ENCODE measurements at places on chromosomes 7 and 10. TPM values are rescaled to one million over a fixed set of nuclear protein-coding genes. Genes with fewer than 3 reads are reported as not detected.

DNA sequence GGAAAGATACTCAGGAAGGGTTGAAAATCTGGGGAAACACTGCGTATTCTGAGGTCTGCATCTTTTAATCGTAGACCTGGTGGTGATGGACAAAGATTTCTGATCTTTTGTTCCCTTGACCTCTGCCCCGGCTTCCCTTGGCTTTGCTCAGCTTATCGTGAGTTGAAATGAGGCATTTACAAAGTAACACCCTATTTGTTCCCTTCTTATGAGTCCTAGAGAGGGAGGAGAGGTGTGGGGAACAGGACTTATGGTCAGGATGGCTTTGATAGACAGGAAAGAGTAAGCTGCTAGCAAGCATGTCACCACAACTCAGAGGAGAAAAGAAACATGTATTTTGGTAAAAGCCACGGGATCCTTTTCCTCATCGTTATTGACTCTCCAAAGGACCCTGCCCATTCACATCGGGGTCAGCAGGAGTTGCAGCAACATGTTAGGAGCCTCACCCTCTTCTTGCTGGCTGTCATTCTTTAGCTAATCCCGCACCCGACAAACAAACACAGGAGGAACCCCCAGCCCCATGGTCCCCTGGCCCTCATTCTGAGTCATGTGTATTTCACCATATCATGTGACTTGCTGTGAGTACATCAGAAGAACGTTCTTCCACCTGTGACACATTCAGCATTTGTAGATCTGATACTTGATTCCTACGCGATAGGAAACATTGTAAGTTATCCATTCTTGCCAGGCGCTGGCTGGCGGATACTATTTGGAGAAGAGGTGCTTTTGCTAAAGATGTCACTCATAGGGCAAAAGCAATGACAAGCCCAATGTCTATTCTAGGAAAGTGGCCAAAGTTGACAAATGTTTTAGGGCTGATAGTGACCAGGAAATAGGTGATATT lies 170.1 kb downstream of the RTKN2 start:
- no peaks in the 10 kb centered on the region for H3K27me3 ChIP-seq
- no peaks in the 10 kb centered on the region for H3K36me3 ChIP-seq
- H3K4me1 ChIP-seq, result peaks cover 9% of the 10 kb centered on the region
- no peak for DNase-seq
- no peak overlapping the region for H3K27ac ChIP-seq

GRCh38 chr7:30303312-30304039 lies 19.1 kb downstream of the ZNRF2 start:
- H3K36me3 ChIP-seq, result no peaks in the 10 kb centered on the region
- DNase-seq, result no peak
- H3K27ac ChIP-seq, result no peak overlapping the region
- peaks cover 33% of the 10 kb centered on the region for H3K4me1 ChIP-seq
- H3K27me3 ChIP-seq, result no peaks in the 10 kb centered on the region

- no peak for DNase-seq
- H3K27me3 ChIP-seq, result no peaks in the 10 kb centered on the region
- H3K36me3 ChIP-seq, result no peaks in the 10 kb centered on the region
- H3K27ac ChIP-seq, result no peak overlapping the region
- H3K4me1 ChIP-seq, result peaks cover 7% of the 10 kb centered on the region
These were observed 77.5 kb upstream of the GDF10 start for GRCh38 chr10:47222461-47222860.

The BMPR1A gene
- total RNA-seq, result 76.2 TPM

GRCh38 chr7:81231301-81231838 lies 312.5 kb upstream of the SEMA3C start:
- peaks cover 4% of the 10 kb centered on the region for H3K4me1 ChIP-seq
- DNase-seq, result no peak
- H3K36me3 ChIP-seq, result no peaks in the 10 kb centered on the region
- no peaks in the 10 kb centered on the region for H3K27me3 ChIP-seq

- H3K27ac ChIP-seq, result no peak overlapping the region
- no peak for DNase-seq
These were observed 97.7 kb upstream of the EFCAB10 start for GRCh38 chr7:105678811-105679495.

GRCh38 chr7:152521420-152522337 lies 85.9 kb upstream of the KMT2C start:
- no peak overlapping the region for H3K27ac ChIP-seq
- no peak for DNase-seq
- H3K4me1 ChIP-seq, result peaks cover 9% of the 10 kb centered on the region
- no peaks in the 10 kb centered on the region for H3K27me3 ChIP-seq
- no peak overlapping the region for H3K4me3 ChIP-seq
- no peaks in the 10 kb centered on the region for H3K36me3 ChIP-seq
